ENCODE measurements at places on chromosomes 6 and 20.

DNA sequence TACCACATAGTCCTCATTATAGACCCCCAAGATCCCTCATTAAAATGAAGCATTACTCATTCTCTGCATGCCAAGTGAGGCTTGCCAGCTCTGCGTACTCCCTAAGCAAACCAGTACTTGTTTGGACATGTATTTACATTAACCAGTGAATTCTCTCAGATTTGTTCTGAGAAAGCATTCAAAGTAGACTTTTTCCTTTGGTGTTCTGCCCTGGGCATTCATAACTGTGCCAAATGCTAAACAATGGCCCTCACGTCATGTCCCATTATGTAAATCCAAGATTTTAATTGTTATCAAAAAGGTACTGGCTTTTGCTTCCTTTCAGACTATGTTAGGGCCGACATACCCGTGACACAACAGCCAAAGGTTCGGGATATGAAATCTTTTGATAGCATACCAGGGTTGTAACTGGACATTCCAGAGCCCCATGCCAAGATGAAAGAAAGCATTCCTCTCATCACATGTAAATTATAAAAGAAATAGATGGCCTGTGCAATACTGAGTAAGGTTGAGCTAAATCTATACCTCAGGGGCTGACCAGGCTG is 164.2 kb downstream of the ADAT2 start:
- no peak for DNase-seq

DNA sequence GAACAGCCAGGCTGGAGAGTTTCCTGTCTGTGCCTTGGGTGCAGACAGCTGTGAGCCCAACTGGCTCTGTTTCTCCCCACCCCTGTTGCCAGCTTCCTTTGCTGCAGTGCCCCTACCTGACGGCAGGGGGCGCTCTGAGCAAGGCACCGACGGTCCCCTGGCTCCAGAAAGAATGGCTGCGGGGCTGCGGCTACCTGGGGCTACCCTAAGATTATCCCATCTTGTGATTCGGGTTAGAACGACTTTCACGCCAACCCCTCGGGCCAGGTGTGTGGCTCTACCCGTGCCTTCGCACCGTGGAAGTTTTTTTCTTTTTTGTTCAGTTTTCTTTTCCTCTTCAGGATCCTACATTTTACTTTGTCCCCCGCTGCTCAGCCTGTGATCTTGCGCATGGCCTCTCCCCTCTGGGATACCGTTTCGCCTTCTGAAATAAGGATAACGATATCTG is 33.4 kb upstream of the AAR2 start:
- DNase-seq, result peak; percentile 73

DNA sequence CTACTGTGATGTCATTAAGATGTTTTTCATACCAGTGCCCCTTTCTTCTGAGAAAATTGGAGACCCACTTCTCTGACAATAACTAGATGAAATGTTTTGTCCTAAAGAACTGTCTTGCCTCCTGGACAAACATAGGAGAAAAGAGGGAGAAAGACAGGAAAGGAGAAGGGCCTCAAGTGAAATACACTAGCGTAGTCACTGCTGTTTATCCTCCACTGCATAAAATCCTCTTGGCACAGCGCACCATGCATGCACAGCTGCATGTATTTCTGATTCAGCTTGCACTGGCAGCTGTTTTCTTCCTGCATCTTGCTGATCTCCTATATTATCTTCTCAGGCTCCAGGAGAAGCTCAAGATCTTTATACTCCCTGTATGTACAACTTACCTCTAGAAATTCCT is 158.0 kb upstream of the BMP5 start:
- no peak for DNase-seq

DNA sequence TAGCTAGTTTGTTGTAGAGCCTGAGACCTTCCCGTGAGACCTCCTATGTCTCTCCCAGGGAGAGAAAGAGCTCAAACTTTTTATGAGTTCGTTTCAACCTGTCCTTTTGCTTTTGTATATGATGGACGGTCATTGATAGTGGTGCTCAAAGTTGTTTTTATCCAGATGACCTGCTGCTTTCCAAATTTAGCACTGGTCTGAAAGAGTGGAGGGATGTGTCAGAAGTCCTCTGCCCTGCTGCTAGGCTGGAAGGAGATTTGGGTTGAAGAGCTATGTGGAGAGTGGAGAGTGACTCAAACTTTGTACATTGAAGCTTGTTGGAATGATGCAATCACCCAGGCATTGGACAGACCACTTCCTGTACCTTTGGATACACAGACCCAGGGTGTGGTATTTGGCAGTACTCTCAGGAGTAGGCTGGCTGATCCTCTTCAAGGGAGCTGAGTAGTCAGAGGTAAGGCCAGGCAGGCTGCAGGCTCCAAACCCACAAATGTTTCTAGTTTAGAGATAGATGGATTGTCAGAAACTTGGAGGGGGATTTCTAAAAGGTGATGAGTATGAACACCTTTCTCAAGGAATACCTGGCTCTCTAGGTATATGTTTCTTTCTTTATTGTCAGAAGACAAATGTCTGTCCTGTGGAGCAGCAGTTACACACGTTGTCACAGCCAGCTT is 49.4 kb upstream of the RREB1 start:
- peak; percentile 62 for DNase-seq

DNA sequence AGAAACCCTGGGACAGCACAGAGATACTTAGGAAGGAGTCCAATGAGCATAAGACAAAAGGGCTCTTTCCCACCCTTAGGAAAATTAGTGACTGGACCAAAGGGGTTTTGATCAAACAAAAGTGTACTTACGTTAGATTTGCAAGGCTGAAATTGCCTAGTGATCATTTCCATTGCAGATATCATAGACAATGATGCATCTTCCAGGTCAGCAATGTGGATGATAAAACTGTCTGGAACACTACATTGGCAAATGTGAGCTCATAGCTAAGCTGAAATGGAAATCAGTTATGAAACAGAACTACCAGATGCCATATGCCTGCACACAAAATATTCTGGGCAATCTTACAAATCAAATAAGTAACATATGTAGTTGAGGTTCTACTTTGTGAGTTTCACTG is 34.0 kb downstream of the LY86 start:
- no peak for DNase-seq

- no peak for DNase-seq
Measured at GRCh38 chr6:21171801-21172200, 421.8 kb upstream of the SOX4 start.

GRCh38 chr20:12717061-12717460 is 291.7 kb upstream of the SPTLC3 start:
- DNase-seq, result no peak

DNA sequence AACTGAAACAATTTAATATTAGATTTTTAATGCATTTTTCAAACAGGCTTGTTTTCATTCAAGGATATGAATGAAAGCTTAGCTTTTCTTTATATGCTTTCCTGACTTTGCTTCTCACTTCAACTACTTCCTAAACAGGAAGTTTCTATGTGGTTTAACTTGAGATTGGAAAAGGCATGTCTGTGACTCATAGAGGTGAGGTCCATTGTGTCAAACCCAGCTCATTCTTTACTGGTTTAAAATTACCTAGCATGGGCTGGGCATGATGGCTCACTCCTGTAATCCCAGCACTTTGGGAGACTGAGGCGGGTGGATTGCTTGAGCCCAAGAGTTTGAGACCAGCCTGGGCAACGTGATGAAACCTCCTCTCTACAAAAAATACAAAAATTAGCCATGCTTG is 34.4 kb downstream of the EFHC1 start:
- no peak for DNase-seq

DNA sequence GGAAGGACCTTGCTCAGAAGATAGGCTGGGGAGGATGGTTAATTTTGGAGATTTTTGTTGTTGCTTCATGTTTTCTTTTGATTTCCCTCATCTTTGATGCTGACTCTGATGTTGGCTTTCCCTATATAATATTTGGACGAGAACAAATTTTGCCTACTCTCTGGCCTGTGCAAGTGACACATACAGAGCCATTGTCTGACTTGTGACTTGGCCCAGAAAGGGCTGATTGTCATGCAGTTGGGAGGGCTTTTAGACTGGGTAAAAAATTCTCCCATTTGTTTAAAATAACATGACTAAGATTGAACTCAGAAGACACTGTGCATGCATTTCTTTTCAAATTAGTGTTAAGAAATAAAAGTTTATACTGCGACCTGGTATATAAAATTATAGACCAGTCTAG is 98.6 kb upstream of the SUPT3H start:
- no peak for DNase-seq

DNA sequence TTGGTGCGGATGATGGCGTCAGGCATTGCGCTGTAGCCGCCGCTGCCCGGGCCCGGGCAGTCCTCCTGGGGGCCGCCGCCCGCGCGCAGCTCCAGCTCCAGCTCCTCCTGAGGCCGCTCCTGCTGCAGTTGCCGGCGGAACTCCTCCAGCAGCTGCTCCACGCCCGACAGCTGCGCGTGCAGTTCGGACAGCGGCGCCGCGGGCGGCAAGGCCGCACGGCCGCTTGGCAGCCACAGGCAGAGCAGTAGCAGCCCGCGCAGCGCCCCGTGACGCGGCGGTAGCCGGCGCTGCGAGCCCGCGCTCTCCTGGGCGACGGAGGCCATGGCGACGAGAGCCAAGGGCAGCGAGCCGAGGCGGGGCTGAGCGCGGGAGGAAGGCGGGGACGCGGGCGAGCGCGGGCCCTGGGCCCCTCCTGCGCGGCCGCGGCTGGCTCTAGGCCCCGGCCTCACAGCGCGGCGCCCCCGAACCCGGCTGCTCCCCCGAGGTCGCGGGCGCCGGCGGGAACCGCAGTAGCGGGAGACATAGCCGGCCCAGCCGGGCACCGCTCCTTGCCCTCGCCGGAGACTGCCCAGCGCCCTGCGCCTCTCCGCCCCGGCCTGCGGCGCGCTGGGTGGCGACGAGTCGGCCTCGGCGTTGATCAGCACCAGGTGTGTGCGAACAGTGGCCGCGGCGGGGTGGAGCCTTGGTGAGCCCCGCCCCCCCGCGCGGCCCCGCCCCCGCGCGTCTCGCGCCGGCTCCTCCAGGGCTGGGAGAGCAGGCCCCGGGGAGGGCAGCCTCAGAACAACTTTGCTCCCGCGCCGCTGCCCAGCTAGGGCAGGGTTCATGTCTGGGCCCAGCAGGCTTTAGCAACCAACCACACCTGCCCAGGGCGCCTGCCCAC is at the start of gene LRP11:
Gene LRP11, minus strand, starts transcription at position 662 of the 880 bp plus-strand sequence. Its CDS starts 339 bp downstream, at position 323.
- peak; percentile 81 for DNase-seq

DNA sequence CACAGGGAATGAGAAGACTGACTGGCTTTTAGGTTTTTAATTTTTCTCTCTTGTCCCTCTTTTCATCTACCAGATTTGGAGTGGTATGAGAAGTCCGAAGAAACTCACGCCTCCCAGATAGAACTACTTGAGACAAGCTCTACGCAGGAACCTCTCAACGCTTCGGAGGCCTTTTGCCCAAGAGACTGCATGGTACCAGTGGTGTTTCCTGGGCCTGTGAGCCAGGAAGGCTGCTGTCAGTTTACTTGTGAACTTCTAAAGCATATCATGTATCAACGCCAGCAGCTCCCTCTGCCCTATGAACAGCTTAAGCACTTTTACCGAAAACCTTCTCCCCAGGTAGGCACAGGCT is 644 bp downstream of the MAD2L1BP start:
- DNase-seq, result no peak

- DNase-seq, result no peak
Measured at GRCh38 chr6:81126150-81126549, 626.3 kb downstream of the TENT5A start.

- DNase-seq, result no peak
Measured at GRCh38 chr6:7763881-7764280, 38.0 kb downstream of the BMP6 start.

DNA sequence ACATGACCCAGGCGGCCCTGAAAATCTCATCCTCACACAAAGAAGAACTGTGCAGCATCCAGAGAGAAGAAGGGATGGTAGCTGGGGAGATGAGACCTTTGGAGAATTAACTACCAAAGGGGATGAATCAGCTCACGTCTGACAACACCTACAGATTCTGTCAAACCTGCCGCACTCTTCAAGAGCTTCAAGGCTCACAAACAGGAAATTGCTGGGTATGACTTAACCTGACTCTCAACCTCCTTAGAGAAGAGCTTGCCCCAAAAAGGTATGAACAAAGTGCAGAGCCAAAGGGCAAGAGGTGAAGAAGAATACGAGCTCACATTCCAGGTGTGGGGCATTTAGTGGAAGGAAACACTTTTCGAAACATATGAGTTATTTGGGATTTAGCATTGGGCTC is 139.8 kb downstream of the BACH2 start:
- DNase-seq, result no peak

DNA sequence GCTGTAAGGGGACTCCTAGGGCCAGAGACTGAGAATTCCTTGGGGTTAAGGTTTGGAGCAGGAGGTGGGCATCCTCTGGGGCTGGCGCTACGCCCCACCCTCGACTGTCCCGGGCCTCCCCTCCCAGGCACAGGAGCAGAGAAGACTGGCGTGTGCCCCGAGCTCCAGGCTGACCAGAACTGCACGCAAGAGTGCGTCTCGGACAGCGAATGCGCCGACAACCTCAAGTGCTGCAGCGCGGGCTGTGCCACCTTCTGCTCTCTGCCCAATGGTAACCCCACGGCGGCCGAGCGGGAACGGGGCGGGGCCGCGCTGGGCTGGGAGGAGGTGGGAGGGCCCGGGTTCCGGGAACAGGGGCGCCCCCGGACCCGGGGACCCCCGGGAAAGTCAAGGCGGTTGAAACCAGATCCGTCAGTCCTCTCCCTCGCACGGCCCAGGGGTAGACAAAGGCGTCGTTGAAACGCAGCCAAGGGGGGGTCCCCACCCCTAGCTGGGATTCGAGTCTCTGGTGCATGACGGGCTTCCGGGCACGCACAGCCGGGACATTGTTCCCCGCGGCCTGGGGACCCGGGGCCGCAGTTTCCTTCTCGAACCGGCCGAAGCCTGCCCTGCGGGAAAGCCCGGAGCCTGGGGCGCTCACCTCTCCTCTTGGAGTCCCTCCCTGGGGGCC is 844 bp downstream of the WFDC2 start:
- DNase-seq, result peak; percentile 58

- no peak for DNase-seq
Measured at GRCh38 chr20:63049561-63050221, 42.9 kb upstream of the BHLHE23 start.

DNA sequence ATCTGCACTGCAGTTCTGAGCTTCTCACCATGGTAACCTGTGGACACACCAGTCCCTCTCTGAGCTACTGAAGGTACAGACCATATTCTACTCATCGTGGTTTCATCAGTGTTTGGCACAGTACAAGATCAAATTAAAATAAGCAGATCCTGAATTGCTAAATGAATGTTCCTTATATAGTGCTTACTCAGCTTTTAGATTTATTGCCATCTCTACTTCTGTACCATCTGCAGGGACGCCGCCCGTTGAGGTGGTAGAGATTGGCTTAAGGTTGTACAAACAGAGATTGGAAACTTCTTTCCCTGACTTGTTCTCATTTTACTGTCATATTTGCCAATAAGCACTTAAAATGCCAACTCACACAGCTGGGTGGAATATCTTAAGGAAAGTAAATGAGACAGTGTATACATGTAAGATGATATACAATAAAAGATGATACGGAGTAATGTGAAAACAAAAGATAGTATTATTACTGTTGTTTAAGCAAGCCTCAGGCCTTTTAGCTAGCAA is 223.4 kb upstream of the FOXQ1 start:
- no peak for DNase-seq

- DNase-seq, result no peak
Measured at GRCh38 chr6:10409233-10409721, 5.6 kb downstream of the TFAP2A start.
